Breast epithelium (tissue), 4 donors: ENCODE measurements at places on chromosomes 4 and X. TPM values are rescaled to one million over a fixed set of nuclear protein-coding genes. Genes with fewer than 3 reads are reported as not detected.

The AWAT2 gene
- not detected for total RNA-seq

- DNase-seq: no peak
- H3K4me1 ChIP-seq: no peaks in the 10 kb centered on the region
- no peak overlapping the region for H3K27ac ChIP-seq
- H3K36me3 ChIP-seq: no peaks in the 10 kb centered on the region
Observed at GRCh38 chrX:31331015-31331414, 259.2 kb upstream of the FTHL17 start.

The OPRPN gene
- not detected for total RNA-seq

The STBD1 gene
- total RNA-seq: 24.0 TPM

- no peak overlapping the region for H3K27ac ChIP-seq
- no peaks in the 10 kb centered on the region for H3K27me3 ChIP-seq
- no peak overlapping the region for H3K4me3 ChIP-seq
- no peaks in the 10 kb centered on the region for H3K36me3 ChIP-seq
Observed at GRCh38 chr4:109879081-109879480, 31.2 kb downstream of the LRIT3 start.

GRCh38 chrX:49701933-49702332 is 6.1 kb upstream of the PAGE1 start:
- H3K36me3 ChIP-seq: no peaks in the 10 kb centered on the region
- no peak for DNase-seq
- H3K27ac ChIP-seq: no peak overlapping the region
- no peak overlapping the region for H3K4me3 ChIP-seq

DNA sequence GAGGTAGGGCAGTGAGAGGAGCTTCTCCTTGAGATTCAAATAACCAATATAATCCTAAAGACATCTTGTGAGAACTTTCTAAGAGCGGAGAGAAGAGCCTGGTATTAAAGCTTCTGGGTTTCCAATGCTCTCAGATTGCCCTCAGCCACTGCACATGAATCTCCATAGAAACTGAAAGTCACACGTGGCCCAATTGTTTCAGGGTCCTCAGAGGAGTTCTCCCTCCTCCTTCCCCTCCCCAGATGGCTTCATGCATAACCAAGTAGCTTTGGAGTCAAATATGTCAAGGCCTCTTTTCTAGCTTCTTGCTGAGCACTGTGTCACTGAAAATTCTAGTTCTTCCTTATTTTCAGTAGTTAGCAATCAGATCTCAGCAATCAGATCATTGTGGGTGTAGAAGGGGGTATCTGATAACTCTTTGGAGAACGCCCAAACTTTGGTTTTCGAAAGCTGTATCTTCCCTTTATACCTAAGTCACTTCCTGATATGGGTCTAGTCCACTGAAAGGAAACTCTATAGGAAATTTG is 2.2 kb downstream of the BTK start:
- no peaks in the 10 kb centered on the region for H3K36me3 ChIP-seq
- no peak overlapping the region for H3K4me3 ChIP-seq
- no peaks in the 10 kb centered on the region for H3K4me1 ChIP-seq

DNA sequence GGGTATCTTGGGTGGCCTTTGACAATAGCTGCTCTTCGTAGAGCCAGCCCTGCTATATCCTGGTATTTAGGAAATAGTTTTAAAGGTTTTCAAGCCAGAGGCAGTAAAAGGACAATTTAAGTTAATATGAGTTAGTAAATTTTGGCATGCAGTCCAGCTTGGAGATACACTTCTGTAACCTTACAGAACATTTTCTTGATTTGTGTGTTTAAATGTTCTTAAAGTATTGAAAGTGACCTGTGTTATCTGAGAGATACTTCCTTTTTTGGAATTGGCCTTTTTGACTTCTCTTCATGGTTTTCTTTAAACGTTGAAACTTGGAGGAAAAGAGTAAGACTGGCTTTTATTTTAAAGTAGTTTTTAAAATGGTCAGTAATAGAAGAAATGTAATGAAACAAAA is 25.5 kb downstream of the PDLIM5 start:
- H3K27me3 ChIP-seq: no peaks in the 10 kb centered on the region
- peak overlapping the region; percentile 55 for H3K27ac ChIP-seq
- H3K4me1 ChIP-seq: no peaks in the 10 kb centered on the region
- DNase-seq: no peak
- no peak overlapping the region for H3K4me3 ChIP-seq

GRCh38 chr4:8276358-8277240 is 7.0 kb downstream of the HTRA3 start:
- no peak overlapping the region for H3K27ac ChIP-seq
- H3K27me3 ChIP-seq: no peaks in the 10 kb centered on the region
- H3K4me1 ChIP-seq: no peaks in the 10 kb centered on the region
- DNase-seq: no peak
- H3K4me3 ChIP-seq: no peak overlapping the region

GRCh38 chrX:72372735-72373134 is 67.0 kb upstream of the CITED1 start:
- no peaks in the 10 kb centered on the region for H3K36me3 ChIP-seq
- no peak overlapping the region for H3K4me3 ChIP-seq
- H3K27ac ChIP-seq: no peak overlapping the region
- DNase-seq: no peak
